Inflammatory macrophage treated with lipopolysaccharide for 4 hours (primary cell): ENCODE measurements at places on chromosomes 16 and 17.

DNA sequence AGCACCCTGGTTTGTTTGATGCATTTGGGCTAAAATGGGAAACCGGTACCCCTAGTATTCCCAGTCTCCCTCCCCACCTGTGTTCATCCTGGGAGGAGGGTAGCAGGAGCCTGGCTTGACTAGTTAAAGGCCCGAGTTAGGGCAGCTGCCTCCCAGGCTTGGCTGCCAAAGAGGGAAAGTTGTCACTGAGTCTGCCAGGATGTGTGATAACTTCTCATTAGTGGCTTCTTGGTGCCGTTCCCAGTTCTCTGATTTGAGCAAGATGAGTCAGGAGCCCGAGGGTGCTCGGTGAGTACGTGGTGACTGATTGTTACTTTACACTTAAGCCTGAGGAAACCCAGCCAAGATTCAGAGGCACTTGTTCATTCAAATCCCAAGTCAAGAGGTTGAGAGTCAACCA lies 2.5 kb downstream of the KRT32 start:
- DNase-seq: no peak

- DNase-seq: no peak
These were observed 12.3 kb downstream of the RAI1 start for GRCh38 chr17:17693253-17694168.

GRCh38 chr16:65213866-65214595 lies 92.2 kb upstream of the CDH11 start:
- DNase-seq: no peak

DNA sequence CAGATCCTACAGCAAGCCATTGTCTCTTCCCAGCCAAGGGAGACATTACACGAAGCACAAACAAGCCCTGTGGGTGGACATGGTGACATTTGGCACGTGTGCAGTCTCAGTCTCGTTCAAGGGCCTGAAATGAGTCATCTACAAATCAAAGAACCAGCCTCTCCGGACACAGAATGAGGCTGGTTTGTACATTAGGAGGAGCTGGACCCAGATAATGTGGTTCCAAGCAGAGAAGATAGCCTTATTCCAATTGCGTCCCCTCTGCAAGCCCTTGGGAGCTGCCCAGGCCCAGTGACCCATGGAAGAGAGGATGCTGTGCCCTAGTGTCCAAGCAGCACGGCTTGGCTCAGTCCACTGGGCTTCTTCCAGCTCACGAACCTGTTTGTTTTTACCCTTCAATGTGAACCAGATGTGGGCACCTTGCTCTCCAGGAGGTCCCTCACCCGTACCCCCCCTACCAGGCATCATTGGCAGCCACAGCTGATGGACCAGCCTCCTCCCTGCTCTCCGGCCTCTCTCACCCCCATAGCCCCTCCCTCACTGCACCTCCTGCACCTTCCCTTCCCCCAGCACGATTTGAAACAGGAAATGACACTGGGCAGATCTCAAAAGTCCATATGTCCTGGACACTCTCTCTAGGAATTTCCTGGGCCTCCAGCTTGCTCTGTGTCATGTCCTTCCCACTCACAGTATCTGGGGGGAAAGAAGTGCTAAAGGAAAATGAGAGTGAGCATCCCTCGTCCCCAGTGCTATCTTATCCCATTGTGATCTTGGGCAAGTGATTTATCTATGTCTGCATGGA lies 26.2 kb downstream of the KPNA2 start:
- DNase-seq: no peak

DNA sequence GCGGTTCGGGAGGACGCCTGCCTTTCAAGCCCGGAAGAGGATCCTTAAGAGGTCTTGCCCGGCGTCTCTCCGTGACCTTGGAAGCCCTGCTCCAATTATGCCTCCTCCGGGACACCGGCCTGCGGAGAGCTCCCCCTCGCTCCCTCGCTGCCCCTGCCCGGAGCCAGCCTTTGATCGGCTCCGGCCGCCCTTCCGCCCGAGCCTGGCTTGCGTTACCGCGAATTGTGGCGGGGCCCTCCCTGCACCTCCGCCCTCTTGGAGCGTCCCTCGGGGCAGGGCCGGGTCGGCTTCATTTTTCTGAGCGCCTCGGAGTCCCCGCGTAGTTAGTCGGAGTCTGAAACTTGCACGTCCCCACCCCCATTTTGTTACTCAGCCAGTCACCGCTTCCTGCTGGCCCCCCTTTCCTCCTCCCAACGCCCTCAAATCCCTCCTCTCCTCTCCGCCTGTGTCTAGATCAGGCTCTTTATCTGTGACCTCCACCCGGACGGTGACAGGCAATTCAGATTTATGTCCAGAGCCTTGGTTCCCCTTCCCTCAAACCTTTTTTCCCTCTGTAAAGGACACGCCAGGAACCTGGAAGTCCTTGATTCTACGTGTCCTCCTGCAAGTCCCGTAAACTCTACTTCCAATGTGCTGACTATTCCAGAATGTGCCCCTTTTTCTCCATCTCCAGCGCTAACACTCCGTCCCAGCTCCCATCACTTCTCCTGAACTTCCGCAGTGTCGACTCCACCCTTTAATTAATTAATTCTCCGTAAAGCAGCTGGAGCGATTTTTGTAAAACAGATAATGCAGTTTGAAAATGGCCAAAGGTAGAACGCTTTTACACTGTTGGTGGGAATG lies 569 bp upstream of the RABEP2 start:
- peak; percentile 76 for DNase-seq

GRCh38 chr17:71919896-71920295 lies 200.9 kb upstream of the SOX9 start:
- DNase-seq: no peak

DNA sequence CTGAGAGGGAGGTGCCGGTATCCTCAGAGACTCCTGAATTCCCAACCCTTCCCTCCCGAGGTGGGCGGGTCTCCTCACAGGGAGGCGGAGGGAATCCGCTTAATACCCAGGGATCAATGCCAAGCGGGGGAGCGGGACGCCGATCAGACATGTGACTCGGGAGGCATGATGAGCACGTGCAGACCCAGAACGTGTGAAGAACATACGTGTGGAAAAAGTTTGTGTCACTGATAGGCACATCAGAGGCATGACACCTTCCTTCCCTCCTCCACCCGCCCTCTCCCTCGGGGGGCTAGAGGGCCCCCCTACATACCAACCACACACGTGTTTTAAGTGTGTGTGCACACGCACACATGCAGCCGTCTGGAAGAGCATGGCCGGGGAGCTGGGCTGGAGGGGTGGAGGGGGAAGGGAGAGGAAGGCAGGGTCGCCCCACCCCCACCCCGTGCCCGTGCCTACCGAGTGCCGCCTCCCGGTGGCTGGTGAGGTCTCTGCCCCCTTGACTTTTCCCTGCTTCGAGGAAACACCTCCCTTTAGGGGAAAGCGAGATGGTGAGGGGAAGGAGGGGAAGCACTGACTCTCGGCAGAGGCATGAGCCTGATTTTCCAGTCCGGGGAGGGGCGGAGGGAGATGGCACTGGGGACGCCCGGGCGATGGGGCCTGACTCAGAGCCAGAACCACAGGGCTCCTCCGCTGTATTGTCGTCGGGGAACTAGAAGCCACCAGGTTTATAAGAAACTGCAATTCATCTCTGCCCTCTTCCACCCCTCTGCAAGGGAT lies 12.1 kb upstream of the TBX21 start:
- peak; percentile 61 for DNase-seq

DNA sequence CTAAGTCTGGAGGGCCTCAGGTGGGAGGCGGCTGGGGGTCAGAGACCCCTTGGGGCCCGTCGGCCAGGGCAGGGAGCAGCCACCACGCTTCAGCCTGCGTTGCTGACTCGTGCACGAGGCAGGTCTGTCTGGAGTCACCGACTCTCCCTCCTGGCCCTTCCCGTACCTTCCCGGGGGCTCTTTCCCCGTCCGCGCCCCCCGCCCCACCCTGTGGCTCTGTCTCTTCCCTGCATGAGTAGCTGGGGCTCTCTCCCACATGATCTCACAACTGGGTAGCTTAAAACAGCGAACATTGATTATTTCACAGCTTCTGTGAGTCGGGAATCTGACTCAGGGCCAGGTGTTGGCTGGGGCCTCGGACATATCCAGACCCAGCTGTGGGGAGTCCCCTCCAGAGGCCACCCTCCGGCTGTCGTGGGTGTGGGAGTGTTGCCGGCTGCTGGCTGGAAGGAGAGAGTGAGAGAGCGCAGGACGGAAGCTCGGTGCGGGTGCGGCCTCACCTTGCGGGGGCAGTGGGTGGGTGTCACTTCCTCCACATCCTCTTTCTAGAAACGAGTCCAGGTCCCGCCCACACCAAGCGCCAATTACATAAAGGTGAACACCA lies 17.3 kb downstream of the BAHCC1 start:
- peak; percentile 32 for DNase-seq

- DNase-seq: peak; percentile 4
These were observed 118.5 kb downstream of the C16orf78 start for GRCh38 chr16:49491771-49492761.

DNA sequence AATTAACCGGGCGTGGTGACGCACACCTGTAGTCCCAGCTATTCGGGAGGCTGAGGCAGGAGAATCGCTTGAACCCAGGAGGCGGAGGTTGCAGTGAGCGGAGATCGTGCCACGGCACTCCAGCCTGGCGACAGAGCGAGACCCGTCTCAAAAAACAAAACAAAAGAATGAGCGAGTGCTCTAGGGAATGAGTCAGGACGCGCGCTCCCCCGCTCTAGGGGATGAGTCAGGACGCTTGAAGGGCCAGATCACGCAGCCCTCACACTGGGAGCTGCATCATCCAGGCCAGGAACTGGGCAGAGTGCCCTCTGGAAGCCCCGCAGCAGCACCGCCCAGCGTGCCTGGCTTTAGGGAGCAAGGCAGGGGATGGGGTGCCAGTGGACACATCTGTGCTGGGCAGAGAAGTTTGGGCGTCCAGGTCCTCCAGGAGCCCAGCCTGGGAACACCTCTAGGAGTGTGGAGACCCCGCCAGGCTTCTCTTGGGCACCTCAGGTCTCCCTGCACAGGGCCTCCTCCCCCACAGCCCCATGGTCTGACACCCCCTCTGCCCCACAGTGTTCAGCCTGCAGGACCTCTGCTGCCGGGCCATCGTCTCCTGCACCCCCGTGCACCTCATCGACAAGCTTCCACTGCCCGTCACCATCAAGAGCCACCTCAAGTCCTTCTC lies 3.9 kb upstream of the WFIKKN1 start:
- no peak for DNase-seq

GRCh38 chr16:63415014-63415413 lies 1378.8 kb upstream of the CDH8 start:
- DNase-seq: no peak

DNA sequence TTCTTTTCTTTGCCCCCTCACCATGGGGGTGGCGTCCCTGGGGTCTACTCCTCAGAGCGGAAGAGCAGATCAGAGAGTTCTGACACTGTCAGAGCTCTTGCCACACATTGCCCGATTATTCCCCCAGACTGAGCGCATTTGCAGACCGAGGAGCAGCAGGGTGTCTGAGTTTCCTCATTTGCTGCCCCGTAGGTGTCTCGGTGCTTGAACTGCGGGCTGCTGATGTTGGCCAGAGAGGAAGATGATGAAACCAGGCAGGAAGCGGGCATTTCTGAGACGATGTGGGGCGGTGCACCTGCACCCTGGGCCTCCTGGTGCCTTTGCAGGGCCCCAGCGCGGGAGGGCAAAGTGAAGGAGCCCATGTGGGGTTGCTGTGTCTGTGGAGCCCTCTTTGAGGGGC lies 55.2 kb downstream of the ARSG start:
- DNase-seq: peak; percentile 78

GRCh38 chr16:19741354-19741753 lies 23.3 kb downstream of the IQCK start:
- DNase-seq: no peak

DNA sequence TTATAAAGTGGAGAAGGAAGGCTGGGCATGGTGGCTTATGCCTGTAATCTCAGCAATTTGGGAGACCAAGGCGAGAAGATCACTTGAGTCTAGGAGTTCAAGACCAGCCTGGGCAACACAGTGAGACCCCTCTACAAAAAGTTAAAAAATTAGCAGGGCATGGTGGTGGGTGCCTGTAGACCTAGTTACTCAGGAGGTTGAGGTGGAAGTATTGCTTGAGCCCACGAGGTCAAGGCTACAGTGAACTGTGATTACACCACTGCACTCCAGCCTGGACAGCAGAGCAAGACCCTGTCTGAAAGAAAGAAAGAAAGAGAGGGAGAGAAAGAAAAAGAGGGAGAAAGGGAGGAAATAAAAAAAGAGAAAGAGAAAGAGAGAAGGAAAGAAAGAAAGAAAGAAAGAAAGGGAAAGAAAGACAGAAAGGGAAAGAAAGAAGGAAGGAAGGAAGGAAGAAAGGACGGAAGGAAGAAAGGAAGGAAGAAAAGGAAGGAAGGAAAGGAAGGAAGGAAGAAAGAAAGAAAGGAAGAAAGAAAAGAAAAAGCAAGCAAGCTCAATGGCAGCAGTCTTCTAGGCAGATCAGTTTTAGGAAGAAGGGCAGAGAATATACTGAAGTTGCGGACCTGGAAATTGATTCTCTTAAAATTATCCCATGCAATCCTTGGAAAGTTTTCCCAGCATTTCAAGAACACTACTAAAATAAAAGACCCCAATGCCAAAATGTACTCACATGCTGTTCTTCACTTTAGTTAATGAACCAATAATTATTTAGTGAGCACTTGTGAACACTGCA lies 53.0 kb downstream of the IKZF3 start:
- DNase-seq: no peak

DNA sequence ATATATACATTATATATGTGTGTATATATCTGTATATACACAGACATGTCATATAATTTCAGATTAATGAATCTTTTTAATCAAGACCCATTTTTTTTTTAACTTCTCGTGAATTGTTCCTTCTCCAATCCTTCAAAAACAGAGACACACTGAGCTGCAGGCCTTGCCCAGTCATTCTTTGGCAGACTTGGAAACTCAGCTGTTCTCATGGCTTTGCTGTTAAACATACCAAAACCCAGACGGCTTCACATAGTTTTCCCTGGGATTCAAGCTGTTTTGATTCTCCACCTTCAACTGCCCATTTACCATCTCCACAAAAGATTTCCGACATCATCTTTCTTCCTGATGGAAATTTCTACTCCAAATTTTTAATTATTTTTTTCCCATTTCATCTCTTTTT lies 148.7 kb downstream of the KCNJ2 start:
- DNase-seq: no peak

GRCh38 chr16:600781-601180 lies 10.9 kb downstream of the RAB40C start:
- DNase-seq: no peak

DNA sequence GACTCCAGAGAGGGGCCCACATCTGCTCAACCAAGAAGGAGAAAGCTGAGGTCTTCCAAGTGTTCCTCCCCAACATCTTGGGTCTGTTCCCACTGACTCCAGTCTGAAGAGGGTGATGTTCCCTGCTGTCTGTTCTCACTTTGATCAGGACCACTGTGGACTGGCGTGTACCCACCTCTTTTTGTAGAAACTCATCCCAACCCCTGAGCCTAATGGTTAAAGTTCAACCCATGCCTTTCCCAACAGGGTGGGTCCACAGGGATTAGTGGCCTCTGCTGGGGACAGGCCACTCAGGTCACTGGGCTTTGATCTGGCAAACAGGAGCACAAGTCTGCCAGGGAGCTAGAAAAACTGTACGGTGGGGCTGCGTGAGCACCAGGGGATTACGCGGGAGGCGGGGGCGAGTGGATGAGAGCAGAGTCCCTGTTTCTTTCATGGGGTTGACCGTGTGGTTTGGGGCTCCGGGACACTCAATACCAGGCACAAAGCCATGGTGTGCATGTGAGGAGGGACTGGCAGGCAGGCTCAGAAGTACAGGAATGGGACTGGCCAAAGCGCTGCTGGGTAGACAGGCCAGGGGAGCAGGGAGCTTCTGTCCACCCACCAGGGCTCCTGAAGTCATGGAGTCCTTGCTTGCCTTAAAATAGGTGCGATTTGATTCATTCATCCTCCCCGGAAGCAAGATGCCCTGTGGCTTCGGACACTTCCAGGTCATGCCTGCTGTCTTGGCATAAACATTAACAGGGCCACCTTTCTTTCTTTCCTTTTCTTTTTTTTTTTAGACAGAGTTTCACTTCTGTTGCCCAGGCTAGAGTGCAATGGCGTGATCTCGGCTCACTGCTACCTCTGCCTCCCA lies at the start of gene CA5A:
Gene CA5A (minus strand): TSS at position 155 of the 856 bp plus-strand sequence. CDS start 79 bp downstream, at position 76.
- no peak for DNase-seq
